ENCODE measurements at places on chromosomes 7 and 10.

- no peak for DNase-seq
These were observed 126.0 kb downstream of the KCNMA1 start for GRCh38 chr10:77511498-77512218.

DNA sequence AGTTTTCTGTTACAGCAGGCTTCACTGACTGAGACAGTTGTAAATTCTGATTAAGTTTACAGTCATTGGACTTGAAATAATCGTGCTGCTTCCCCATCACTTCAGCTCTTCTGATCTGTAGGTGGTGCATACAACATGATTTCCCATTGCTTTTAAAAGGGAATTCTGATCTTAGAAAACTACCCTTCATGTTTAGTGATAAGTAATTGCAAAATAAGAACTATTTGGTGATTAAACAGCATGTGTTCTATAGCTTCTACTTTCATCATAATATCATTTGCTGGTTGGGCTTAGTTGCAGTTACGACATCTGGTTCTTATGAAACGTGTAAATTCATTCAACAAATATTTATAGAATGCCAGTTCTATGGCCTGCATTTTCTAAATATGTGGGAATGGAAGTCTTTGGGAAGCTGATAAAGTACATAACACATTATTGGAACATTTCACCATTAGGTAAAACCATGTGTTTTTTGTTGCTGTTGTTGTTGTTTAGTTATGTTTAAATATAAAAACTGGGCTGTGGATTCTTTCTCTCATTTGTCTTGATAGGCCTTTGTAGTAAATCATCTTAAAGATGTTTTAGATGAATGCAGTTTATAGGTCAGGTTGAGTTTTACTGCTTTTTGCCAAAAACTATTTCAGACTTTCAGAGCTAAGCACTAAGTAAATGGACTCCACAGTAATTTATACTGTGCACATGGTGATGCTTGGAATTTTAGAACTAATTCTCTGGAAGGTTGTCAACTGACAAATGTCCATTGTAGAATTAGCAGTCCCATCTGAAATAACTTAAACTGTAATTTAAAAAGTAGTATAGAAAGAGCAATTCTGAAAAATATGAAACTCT lies 13.1 kb downstream of the GNAI1 start:
- DNase-seq, result no peak

DNA sequence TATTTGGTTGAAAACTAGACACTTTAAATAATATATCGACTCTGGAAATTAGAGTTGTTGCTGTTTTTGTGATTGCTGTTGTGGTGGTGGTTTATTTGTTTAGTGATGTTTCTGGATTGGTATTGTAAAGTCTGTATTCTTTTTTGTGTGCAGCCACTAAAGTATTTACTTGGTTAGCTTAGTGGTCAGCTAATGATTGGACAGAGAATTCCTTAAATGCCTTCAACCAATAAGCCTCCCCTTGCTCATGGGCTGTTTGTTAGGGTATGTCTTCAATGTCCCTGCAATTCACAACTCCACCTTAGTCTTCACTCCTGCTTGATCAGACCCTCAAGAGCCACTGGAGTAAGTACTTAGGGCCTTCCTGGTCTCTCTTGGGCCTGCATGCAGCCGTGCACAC lies 71.0 kb downstream of the PAXIP1 start:
- DNase-seq, result no peak

DNA sequence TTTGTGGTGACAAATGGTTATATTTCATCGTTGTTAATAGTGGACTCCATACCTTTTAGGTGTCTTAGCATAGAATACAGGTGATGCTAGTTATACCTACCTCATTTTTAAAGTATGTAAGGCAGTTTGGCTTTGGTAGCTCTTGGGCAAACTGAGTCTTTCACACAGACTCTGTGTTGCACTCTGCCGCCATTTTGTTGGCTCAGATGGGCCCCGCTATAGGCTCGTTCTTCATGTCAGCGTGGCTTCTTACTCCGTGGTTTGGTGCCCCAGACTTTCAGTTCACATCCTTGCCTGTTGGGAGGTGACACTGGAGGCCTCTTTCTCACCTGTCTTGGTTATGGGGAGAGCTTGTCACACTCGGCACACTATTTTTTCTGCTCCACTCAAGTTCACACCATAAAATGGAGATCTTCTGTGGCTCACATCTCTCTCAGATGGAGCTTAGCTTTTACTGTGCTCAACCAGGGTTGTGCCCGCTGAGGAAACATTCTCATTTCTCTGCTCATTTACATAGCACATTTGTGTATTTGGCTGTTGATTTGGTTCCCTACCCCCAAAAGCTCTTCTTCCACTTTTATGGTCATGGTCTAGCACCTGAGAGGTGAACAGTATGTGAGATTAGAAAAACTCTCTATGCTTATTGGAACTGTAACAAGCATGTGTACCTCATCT lies 178.5 kb downstream of the ARID5B start:
- DNase-seq, result no peak

DNA sequence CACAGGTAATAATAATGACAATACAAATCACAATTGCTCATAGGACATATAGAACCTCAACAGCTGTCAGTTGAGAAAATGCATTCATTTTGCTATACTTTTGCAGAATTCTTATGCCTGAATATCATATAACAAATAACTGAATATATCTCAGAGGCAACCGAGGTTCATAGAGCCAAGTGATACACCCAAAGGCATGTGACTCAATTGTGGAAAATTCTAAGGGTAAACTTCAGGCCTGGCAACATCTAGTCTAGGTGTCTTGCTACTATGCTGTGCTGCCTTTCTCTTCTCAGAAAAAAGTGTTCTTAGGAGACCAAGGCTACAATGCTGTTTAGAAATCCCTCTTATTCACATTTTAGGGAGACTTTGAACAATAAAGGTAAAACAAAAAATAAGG lies 270.7 kb downstream of the BAMBI start:
- no peak for DNase-seq

Measured in esophagus muscularis mucosa (tissue), 4 donors.